ENCODE measurements at places on chromosomes 13 and 19.

DNA sequence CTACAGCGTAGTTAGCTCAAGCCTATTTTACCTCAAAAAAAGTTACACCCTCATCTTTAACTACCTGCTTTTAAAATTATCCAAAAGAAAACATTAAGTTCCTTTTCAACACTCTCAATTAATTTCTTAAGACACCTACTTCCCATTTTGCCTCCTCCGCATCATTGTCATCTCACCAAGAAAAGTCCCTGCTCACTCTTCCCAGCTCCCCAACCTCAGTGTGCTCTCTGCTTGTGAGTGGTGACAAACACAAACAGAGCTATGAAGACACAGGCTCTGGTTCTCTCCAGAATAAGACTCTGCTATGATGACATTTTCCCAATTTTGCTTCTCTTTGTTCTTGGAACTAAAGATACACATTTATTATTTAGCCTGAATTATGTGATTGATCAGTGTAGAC is 385.1 kb upstream of the HTR2A start:
- DNase-seq: no peak

- no peak for DNase-seq
Observed at GRCh38 chr13:42101821-42102585, 53.6 kb downstream of the DGKH start.

DNA sequence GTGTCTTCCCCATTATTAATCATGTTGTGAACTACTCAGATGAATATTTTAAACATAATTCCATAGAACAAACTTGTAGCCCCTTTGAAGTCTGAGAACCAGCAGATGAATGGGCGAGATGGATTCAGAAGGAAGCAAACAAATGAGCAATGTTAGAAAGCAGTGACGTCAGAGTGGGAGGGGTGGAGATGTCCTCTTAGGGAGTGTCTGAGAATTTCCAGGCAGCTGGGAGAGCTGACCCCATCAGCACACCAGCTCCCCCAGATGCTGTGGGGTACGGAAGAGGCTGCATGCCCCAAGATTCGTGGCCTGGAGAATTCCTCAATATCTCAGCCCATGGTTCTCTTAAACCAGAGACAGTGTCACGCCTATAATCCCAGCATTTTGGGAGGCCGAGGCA is 68.6 kb downstream of the DPF1 start:
- DNase-seq: no peak

- no peak for DNase-seq
Observed at GRCh38 chr19:782185-782877, 14.9 kb upstream of the PTBP1 start.

DNA sequence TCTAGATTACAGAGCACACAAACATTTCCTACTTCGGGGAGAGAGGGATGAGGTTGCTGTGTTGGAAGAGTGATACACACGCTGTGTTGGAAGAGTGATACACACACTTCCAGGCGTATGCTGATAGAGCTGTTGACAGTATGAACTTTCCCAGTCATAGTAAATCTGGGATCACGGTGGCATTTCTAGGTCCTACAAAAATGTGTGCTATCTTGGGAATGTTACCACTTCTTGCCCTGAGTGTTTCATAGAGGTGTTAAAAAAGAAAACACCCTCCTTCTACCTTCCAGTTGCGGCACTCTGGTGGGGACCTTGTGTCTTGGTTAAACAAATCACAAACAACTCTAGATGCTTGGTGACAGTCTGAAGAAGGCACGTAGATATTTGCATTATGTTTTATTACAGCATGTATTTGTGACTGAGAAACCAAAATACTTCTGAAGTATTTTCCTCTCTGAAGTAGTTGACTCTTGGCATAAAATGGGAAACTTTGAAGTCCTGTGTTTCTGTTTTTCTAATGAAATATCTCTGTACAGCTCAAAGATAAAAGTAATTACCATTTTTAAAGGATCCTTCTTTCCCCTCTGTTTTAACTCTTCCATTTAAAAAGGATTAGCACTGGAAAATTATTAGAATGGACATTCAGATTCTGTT is 52.5 kb downstream of the ARHGAP35 start:
- no peak for DNase-seq

DNA sequence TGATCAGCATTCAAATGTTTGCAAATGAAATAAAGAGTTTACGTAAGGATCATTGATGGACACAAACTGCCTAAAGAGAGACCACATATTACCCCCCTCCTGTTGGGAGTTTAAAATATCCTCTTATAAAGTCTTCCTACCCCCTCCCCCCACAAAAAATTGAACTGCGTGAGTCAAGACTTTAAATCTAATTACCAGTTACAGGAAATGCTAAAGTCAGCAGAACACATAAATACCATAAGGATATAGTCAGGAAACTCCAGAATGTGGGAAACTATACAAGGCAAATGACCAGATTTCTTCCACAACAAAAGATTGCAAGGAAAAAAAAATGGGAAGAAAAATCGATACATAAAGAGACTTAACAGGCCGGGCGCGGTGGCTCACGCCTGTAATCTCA is 44.4 kb upstream of the FARP1 start:
- no peak for DNase-seq
